NCI-H187 (cell line): ENCODE measurements at places on chromosomes 7 and 10.

DNA sequence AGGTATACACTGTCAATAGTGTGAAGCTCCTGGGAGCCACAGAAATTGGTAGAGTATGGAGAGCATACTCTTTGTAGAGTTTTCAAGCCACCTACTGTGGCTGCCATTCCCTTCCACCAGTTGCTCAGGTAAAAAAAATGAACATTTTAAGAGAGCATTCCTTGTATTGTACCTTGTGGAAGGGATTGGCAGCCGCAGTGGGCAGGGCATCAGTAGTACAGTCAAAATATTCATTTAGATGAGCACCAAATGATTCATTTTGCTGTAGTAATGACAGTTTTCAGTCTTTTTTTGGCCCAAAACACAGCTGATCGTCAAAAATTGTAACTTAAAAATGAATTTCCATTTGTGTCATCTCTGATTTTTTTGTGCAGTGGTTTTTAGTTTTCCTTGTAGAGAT, 304.9 kb downstream of the ATRNL1 start:
- no peak for DNase-seq

DNA sequence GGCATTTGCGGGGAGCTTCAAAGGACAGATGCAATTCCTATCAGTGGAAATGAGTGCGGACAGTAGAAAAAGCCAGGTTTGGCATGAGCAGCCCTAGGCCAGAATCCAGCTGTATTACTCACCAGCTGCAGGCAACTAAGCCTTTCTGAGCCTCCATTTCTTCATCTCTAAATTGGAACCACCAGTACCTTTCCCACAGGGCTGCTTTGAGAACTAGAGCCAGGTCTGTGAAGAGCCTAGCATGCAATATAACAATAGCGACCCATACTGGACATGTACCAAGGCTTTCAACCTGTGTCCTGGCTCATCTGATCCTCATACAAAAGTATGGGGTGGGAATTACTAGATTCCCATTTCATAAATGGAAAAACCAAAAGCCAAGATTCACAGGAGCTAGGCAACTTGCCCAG, 101.0 kb downstream of the GSAP start:
- no peak for DNase-seq

- no peak for DNase-seq
These were observed 10.7 kb downstream of the BUD31 start for GRCh38 chr7:99419323-99420021.

DNA sequence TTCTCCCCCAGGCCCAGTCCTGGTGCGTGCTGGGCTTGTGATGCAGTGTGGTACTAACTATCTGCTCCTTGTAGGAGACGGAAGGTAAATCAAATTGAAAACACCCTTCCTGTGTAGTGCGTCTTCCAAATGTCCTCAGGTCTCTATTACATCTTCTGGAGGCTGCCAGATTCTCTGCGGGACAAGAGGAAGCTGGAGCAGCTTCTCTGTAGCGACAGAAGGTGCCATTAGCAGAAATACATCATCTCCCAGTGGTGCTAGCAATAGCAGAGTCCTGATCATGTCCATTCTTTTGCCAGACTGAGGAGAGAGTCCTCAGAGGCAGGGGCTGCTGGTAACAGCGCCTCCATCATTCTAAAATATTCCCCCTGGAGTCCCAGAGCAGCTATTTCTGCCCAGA, 675.2 kb downstream of the LRMDA start:
- no peak for DNase-seq

DNA sequence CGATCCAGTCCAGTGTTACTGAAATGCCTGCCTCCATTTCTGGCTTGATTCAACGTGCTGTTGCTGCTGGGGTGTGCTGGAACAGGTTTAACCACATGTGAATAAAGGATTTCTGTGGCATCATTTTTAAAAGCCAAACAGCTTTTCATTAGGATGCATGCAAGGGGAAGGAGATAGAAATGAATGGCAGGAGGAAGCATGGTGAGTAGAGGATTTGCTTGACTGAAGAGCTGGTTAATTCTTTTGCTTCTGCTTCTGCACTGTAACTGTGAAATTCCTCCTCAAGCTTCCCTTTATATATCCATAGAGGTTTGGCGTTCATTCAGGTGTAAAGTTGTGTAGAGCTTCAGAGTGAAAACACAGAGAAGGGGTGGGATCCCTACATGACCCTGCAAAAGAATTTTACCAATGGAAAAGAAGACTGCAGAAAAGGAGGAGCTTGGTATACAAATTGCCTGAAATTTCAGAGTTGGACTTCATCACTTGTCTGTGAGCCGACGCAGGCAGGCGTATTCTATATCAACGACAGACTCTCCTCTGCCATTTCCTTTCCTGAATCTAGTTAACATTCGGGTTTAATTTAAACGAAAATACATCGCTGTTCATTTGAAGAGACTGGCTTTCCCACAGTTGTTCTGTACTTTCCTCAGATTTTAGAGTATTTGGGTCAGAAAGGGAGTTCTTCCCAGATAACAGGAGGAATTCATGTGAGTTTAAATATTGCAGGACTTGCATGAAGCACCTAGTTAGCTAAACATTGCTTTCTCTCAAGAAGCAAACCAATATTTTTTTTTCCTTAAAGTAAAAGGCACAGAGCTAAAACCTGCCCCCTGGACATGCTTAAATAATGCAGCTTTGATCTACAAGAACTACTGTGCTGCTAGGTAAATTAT, at the start of gene SOSTDC1:
SOSTDC1 (minus strand) TSS at position 270 of the 893 bp plus-strand sequence; CDS start at position 200, 70 bp downstream.
- no peak for DNase-seq

- DNase-seq = no peak
These were observed 50.5 kb downstream of the RALA start for GRCh38 chr7:39673868-39674267.

- DNase-seq = no peak
These were observed 191.0 kb downstream of the TAX1BP1 start for GRCh38 chr7:27930910-27931476.

- DNase-seq = no peak
These were observed 62.4 kb upstream of the SDK1 start for GRCh38 chr7:3238525-3239210.
